Stimulated activated CD8-positive, alpha-beta memory T cell treated with anti-CD3 and anti-CD28 coated beads, Interleukin-15, amount 100 ng/mL, for 4 hours (primary cell): ENCODE measurements at places on chromosomes 4 and X.

- peak; percentile 60 for DNase-seq
Observed at GRCh38 chr4:56530269-56531148, 24.9 kb downstream of the ARL9 start.

DNA sequence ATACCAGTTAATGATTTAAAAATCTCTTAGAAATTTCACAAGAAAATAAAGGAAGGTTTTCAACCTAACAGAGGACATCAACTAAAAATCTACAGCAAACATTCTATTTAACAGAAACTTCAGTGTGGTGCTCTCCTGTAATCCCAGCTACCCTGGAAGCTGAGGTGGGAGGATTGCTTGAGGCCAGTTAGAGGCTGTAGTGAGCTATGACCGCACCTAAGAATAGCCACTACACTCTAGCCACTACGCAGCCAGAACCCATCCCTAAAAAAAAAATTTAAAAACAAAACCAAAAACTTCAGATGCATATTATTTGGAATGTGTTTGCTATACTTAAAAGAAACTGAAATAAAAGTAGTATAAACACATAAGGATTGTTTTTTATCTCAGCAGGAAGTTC lies 7.2 kb upstream of the FHIP1A start:
- DNase-seq: no peak

DNA sequence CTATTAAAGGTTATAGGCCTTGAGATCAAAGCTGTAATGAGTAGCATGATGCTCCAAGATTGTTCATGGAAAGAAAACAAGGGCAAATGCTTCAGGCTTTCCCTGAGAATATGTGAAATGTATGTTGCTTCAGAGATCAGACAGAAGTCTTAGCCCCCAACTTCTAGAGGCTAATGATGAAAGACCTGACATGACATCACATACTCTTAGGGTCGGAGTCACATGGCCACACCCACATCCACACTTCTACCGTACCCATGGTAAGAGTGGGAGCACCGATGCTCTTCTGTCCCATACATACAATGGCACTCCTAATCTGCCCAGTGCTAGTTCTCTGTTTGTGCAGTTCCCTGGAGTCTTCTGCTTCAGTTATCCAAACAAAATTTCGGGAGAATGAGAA lies 111.9 kb upstream of the ACSL4 start:
- DNase-seq: no peak

DNA sequence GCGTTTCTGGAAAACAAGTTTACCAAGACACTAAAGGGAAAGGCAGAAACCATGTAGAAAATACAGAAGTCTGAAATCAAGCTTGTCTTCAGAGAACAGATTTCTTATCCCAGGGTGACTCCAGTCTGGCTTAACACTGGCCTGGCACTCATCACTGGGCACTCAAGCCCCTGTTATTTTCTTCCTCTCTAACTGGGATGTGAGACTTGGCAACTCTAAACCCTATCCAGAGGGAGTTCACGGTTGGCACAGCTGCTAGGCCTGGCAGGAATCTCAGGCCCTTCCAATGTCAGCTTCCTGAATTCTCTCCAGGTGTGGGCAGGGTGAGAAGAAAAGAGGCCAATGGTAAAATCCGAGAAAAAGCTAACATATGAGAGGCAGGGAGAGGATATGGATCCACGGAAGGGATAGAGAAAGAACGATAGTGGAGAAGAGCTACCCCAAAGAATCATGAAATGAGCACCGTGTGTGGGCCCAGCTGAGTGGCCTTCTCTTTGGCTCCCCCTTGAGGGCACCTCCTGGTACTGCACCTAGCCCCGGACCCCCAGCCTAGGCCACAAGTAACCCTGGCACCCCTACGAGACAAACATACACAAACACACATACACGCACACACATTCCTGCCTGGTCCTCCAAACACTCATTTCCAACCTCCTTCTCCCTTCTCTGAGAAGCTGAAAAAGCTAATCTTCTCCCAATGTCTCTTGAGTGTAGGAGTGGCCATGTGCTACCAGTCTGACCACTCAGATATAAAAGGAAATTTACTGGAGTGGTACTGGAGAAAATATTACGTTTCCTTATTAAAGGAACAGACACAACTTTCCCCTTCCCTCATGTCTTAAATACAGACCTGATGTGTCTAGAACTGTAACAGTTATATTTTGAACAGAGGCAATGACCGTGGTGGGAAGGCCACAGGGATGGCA lies 16.6 kb upstream of the PTCHD1 start:
- DNase-seq: no peak

DNA sequence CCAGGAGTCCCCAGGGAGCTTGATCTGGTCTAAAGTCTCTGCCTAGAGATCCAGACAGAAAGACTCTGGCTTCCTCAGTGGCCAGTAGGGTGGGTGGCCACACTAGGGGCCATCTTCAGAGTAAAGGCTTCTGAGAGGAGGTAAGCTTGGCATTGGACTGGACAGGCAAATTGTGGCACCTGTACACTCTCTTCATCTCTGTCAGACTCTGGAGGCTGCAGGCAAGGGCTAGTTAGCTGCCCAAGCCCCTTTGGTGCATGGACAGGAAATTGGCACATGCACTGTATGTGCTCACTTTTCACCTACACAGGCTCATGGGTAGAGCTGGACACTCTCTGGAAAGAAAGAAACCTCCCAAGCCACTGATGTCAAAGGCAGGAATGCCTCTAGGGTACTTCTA lies 142.8 kb downstream of the PJA1 start:
- DNase-seq: no peak

DNA sequence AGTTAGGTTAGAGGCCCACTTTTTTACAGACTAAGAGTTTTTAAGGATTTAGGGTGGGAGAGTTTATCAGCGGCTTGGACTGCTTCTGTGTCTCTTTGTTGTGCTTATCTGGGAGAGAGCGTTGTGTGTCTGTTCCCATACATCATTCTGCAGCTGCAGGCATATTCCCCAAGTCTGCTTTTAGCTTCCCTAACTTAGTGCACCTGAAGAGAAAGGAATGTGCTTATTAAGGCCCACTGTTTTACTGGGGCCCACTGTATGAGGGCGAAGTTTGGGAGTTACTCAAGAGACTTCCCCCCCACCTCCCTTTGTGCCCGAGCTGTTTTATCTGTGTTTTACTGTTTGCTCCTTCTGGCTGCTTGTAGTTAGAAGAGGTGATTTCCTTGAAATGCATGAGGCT lies 31.9 kb downstream of the ART3 start:
- DNase-seq: no peak

DNA sequence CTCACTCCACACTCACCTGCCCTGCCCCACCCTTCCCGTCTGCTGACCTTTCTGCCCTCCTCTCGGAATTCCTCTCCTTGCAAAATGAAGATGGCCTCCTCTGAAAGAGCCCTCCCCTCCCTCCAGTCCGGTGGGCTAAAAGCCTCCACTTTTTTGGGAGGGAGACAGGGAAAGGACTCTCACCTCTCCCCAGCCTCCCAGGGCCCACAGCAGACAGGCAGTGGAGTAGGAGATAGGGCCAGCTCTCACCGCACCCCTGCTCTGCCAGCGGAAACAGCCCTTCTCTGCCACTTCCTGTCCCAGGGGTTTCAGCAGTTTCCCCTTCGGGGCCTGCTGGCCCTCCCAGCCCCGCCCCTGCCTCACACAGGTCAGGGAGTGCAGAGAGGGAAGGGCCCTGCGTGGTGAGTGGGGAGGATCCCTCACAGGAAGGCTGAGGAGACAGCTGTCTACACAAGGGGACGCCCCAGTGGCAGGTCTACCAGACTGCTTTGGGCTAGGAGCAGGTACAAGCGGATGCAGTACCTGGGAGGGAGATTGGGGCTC lies 18.2 kb downstream of the ELF4 start:
- peak; percentile 61 for DNase-seq

GRCh38 chr4:129087516-129087915 lies 5.8 kb downstream of the SCLT1 start:
- DNase-seq: no peak

DNA sequence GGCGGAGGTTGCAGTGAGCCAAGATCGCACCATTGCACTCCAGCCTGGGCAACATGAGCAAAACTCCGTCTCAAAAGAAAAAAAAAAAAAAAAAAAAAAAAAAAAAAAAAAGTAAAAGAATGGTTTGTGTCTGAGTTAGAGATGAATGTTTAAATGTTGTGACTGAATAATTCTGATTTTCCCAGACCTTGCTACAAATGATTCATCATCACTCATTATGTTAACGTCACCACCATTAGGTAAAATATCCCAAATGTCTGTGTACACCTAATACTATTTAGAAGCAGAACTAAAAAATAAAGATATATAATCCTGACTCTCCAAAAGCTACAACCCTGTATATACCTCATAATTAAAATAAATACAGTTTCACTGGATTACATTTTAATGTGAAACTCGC lies 70.8 kb downstream of the HHIP start:
- no peak for DNase-seq

- no peak for DNase-seq
Observed at GRCh38 chr4:158914218-158914617, 145.4 kb downstream of the FNIP2 start.

DNA sequence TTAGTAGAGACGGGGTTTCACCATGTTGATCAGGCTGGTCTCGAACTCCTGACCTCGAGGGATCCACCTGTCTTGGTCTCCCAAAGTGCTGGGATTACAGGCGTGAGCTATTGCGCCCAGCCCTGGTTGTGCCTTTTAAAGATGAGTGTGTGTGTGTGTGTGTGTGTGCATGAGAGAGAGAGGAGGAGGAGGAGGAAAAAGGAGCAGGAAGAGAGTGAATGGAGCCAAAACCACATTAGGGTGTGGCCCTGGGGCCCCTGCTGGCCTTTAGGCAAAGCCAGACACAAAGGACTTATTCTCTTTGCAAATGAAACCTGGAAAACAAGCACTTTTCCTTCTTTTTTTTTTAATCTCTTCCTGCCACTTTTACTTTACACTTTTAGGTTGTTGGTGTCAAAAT lies 48.2 kb upstream of the KLF3 start:
- no peak for DNase-seq

GRCh38 chr4:185728893-185729292 lies 83.1 kb downstream of the SORBS2 start:
- no peak for DNase-seq

DNA sequence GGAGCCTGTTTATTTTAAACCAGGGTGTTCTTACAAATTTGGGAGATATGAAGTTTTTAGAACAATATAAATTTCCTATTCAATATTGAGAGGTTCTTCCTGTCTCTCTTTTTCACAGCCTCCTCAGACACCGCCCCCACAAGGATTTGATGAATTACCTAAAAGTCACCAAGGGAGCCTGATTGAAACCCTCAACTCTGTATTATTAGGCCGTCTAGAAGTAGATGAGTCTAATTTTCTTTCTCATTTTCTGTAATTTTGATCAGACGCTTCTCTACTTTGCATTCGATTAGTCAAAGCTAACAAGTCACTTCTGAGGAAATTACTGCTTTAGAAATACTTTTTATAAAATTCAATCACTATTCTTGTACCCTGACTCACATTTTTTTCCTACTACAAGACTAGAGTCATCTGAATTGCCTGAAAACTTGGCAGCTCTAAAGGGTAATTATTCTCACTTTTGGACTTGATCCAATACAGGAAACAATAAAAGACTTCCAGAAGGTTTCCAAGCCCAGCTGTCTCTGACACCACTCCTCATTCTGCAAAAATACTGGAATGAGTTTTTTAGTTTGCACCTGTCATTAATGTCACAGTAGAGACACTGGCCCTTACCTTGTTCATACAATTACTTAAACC lies 111.2 kb downstream of the ELOVL6 start:
- DNase-seq: no peak

DNA sequence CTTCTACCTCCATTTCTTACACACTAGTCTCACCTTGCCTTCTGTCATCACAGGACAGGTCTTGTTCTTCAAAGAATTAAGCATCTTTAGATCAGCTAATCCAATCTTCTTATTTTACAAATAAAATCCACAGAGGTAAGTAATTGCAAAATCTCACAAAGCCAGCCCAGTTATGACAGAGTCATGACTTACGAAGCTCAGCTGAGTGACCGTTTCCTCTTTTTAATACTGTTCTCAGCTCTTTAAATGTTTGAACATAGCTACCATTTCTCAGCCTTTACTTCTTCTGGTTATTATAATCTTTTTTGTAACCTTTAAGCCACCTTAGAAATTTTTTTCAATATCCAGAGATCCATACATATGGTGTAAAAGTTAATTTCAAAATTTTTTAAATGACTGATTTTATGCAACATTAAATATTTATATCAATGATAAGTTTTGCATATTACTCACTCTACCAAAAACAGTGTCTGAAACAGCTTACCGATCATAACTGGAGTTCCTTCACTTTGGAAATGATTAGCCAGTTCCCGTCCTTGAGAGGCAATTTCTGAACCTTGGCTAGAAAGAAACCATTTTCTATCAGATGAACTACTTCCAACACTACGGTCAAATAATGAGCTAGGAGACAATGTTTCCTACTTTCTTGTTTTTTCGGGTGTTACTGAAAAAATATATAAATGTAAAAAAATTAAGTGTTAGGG lies 8.8 kb downstream of the ANKRD37 start:
- no peak for DNase-seq

- no peak for DNase-seq
Observed at GRCh38 chr4:74175379-74175778, 17.5 kb downstream of the MTHFD2L start.
